ENCODE measurements at places on chromosomes 2 and 18. TPM values are rescaled to one million over a fixed set of nuclear protein-coding genes. Genes with fewer than 3 reads are reported as not detected.

GRCh38 chr2:48174503-48174902 is 268.2 kb upstream of the FBXO11 start:
- no peaks in the 10 kb centered on the region for H3K36me3 ChIP-seq
- peaks cover 18% of the 10 kb centered on the region for H3K4me1 ChIP-seq
- no peaks in the 10 kb centered on the region for H3K27me3 ChIP-seq
- peak overlapping the region; percentile 74 for H3K27ac ChIP-seq

The RAB17 gene
- 37.9 TPM for total RNA-seq

GRCh38 chr2:100107906-100108647 is 34.3 kb downstream of the AFF3 start:
- no peak overlapping the region for H3K4me3 ChIP-seq
- peaks cover 6% of the 10 kb centered on the region for H3K27me3 ChIP-seq
- H3K4me1 ChIP-seq: no peaks in the 10 kb centered on the region
- no peak overlapping the region for H3K27ac ChIP-seq
- no peak for DNase-seq
- H3K36me3 ChIP-seq: no peaks in the 10 kb centered on the region

The CFAP65 gene
- not detected for total RNA-seq

DNA sequence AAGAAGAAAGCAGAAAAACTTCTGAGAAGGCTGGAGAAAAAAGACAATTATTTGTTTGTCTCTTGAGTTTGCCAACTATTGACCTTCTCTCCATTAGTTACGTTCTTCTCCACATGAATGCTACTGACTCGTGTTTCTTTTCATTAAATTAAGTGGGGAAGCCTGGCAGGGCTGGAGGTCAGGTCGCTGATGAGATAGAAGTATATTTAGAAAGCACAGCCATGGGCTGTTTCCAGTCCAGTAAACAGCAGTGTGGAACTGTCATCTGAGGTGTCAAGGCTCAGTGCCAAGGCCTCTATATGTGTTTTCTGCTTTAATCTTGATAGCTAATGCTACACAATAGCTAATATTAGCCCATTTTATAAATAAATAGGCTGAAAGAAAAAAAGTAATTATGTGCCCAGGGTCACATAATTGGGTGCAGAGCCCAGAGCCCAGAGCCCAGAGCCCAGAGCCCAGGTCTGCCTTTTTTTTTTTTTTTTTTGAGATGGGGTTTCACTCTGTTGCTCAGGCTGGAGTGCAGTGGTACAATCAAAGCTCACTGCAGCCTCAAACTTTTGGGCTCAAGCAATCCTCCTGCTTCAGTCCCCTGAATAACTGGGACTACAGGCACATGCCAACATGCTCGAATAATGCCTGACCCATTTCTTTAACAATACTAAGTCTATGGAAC is 6.3 kb downstream of the MSGN1 start:
- no peak overlapping the region for H3K27ac ChIP-seq
- peaks cover 13% of the 10 kb centered on the region for H3K4me1 ChIP-seq
- no peaks in the 10 kb centered on the region for H3K27me3 ChIP-seq

The MPPE1 gene
- total RNA-seq: 62.8 TPM

- peaks cover 42% of the 10 kb centered on the region for H3K36me3 ChIP-seq
- H3K4me3 ChIP-seq: no peak overlapping the region
- H3K27ac ChIP-seq: no peak overlapping the region
- H3K4me1 ChIP-seq: no peaks in the 10 kb centered on the region
- no peaks in the 10 kb centered on the region for H3K27me3 ChIP-seq
- no peak for DNase-seq
These were observed 16.9 kb downstream of the PRKAG3 start for GRCh38 chr2:218814540-218815243.

- H3K36me3 ChIP-seq: no peaks in the 10 kb centered on the region
- no peaks in the 10 kb centered on the region for H3K27me3 ChIP-seq
- H3K27ac ChIP-seq: no peak overlapping the region
- peak; percentile 23 for DNase-seq
- no peak overlapping the region for H3K4me3 ChIP-seq
These were observed 10.5 kb upstream of the CDK15 start for GRCh38 chr2:201795607-201796477.
